ENCODE measurements at places on chromosomes 5 and 9. TPM values are rescaled to one million over a fixed set of nuclear protein-coding genes. Genes with fewer than 3 reads are reported as not detected.

The ACO1 gene
- total RNA-seq, result 43.8 TPM

The TLX3 gene
- total RNA-seq, result not detected

The TSLP gene
- total RNA-seq, result 1.8 TPM

The SWI5 gene
- total RNA-seq, result 23.0 TPM

The C9orf72 gene
- 8.4 TPM for total RNA-seq

The XRCC4 gene
- 6.8 TPM for total RNA-seq

The GPX8 gene
- total RNA-seq, result 17.5 TPM

The NCS1 gene
- 26.1 TPM for total RNA-seq

The SHC3 gene
- 1.0 TPM for total RNA-seq

The ATP6V0E1 gene
- 156 TPM for total RNA-seq

The PDZD2 gene
- total RNA-seq, result 86.4 TPM

The IFNK gene
- not detected for total RNA-seq

The IL13 gene
- not detected for total RNA-seq

Data from right atrium auricular region (tissue), 2 donors.